Pulmonary artery endothelial cell (primary cell): ENCODE measurements at places on chromosomes 5 and 9.

GRCh38 chr5:127549551-127549950 lies 32.1 kb downstream of the PRRC1 start:
- no peak for DNase-seq

DNA sequence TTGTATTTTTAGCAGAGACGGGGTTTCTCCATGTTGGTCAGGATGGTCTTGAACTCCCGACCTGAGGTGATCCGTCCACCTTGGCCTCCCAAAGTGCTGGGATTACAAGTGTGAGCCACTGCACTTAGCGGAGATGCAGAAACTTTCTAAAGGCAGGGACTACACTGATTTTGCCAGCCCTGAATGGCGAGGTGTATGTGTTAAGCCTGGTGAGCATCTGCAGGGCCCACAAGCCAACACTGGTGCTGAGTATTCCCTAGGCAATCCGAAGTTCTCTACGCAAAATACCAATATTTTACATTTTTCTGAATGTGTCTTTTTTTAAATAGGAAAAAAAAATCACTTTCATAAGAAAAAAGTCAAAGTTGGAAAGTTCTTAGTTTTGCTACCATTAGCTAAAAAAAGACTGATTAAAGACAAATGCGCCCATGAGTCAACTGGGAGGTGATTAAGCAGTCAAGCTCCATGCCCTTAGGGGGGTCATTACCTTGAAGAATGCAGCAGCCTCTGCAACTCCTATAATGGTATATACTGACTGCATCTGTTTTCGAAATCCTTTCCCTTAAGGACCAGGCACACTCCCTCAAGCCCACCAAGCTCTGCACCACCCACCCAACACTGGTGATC lies 502.8 kb downstream of the BNC2 start:
- DNase-seq: no peak

DNA sequence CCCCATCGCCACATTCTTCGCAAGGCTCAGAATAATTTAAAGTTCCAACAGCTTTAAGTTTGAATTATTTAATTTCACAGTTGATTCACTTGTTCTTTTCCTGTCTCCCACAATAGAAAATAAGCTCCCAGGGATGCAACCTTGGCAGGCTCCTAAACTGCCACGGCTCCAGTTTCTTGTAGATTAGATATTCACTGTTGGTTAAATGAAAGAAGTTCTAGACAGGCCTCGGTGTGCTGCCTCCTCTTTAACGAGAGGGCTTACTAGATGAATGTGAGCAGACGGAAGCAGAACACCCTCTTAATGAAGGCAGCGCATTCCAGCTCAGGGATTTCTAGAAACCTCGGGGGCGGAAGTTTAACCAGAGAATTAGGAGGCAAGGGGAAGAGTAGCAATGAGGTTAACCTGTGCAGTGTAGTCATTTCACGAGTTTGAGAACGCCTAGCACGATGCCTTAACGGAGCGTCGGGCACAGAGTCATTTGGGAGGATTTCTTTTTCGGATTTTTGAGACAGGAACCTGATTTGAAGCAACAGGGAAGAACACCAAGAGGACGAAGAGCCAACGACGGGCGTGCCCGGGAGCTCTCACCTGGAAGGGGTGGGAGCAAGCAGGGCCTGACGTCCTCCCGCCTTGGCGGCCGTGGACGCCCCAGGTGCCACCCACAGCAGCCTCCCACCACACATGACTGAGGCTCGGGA lies 637 bp upstream of the SMC5 start:
- DNase-seq: no peak

- DNase-seq: no peak
Observed at GRCh38 chr5:146003852-146004251, 67.5 kb downstream of the SH3RF2 start.

- no peak for DNase-seq
Observed at GRCh38 chr9:105244734-105245028, 230 bp downstream of the SLC44A1 start.

DNA sequence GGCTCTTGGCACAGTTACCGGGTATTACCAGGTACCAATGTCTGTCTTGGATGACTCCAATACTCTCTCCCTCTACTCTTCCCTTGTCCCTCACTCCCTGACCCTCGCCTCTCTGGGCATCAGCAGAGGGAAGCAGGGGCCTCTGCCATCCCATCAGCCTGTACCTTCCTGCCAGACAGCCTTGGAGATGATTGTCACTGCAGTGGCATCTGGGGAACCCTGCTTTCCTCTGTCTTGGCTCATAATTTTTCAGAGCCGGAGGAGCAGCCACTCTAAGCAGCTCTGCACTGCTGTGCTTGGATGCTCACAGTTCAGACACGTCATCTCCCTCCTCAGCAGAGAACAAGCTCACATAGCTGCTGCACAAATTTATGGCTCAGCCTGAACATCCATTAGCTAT lies 274.1 kb downstream of the SMARCA2 start:
- no peak for DNase-seq

- DNase-seq: peak; percentile 8
Observed at GRCh38 chr5:54873691-54874090, 111.7 kb downstream of the ESM1 start.

GRCh38 chr9:107751567-107752210 lies 262.1 kb upstream of the KLF4 start:
- DNase-seq: no peak

GRCh38 chr5:91797576-91797975 lies 414.5 kb upstream of the ARRDC3 start:
- DNase-seq: no peak

GRCh38 chr9:95008151-95008771 lies 281.8 kb downstream of the AOPEP start:
- DNase-seq: no peak

DNA sequence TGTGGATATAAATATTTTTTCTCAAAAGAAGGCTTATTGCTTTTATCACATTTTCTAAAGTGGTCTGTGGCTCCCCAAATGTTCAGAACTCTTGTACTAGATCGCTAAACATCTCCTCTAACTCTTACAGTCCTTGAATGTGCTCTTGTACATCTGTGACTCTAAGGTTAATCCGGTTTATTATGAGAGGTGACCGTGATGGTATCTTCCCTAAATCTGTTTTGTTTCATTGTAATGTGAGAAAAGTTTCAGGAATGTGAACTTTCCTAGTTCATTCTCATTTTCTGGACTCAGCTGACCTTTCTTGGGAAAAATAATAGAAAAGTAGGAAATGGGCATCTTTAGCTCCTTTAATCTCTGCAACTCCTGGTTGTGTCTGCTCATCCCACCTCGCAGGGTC lies 94.5 kb upstream of the CD180 start:
- no peak for DNase-seq

DNA sequence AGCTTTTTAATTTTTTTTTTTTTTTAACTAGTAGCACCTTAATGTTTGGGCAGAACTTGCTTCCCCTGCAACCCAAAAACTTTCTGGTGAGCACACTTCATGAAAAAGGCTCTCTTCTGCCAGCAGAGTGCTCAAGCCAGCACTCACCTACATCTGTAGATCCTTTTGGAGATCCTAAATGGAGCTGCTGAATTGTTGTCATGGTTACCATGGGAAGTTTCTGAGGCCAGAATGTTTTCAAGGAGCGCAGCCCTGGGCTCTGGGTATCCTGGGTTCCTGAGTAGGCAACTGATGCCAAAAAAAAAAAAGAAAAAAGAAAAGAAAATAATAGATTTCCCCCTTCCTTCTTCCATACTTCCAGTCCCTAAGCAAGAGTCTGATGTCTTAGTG lies 3.1 kb upstream of the CPEB4 start:
- no peak for DNase-seq

DNA sequence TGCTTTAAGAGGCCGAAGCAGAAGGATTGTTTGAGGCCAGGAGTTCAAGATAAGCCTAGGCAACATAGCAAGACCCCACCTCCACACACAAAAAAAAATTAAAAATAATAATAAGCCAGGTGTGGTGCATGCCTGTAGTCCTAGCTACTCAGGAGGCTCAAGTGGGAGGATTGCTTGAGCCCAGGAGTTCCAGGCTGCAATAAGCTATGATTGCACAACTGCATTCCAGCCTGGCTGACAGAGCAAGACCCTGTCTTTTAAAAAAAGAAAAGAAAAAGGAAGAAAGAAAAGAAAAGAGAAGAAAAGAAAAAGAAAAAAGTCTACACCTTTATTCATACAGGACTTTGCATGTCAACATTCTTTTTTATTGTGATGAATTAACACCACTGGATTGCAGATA lies 2125.8 kb downstream of the MAT2B start:
- no peak for DNase-seq

DNA sequence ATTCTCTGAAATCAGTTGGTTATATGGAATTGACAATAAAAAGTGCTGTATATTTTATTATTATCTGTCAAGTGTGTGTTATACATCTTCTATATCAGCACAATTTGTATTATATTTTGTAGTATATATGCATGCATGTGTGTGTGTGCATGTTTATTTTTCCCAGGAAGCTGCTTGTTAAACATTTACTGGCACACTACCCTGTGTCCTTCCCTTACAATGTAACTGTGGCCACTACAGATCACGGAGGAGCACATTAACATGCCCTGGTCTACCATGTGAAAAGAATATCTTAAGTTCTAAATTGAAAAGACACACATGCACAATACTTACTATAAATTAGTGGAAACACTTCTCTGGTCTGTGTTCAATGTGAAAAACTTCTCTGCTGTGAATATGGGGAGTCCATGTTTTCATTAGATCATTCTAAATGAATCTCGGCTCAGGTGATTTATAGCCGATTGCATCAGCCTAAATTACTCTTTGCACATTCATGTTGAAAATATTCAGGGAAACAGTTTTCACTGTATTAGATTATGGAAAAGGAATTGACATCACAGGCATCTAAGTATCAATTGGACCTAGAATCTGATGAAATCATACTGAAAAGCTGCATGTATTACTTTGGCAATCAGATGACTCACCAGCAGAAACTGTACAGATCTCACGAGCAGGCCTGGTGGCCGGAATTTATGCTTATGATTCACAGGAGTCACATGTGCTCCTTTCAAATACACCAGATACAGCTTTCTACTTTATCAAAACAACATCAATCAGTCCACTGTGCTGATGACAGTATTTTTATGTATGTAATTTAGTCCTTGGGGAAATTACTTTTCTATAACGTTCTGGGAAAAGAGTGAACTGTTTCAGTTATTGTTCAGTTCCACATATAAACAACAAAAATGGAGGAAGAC lies 39.4 kb downstream of the LURAP1L start:
- peak; percentile 96 for DNase-seq

DNA sequence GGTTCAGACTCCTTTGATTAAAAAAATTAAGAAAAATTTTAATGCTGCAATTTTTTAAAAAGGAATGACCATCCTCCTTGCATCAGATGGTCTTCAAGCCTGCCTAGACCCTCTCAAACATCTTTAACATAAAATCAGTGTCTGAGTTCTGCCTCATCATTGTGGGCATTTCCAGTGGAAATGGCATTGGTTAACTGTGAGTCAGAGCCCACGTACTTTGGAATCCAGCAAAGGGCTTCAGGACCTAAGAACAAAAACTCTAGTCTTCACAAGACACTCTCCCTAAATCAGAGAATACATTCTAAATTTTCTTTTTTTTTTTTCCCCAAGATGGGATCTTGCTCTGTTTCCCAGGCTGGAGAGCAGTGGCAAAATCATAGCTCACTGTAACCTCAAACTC lies 9.4 kb upstream of the C5orf15 start:
- DNase-seq: no peak

DNA sequence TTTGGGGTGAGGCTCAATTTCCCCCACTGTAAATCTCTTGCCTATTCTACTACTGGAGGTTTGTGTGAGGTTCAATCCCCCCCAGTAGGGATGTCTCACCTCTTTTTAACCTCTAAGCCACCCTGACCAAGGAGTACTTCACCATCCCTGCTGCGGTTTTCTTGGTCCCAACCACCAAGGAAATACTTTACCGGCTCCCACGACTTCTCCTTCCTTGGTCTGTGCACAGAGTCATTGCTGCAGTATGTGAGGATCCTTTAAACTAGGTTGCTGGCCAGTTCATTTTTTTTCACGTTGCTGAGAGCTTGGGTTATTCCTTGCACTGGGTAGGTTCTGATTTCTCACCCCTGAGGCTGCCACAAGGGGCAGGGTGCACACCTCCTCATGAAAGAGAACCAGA lies 22.5 kb upstream of the HMGCS1 start:
- DNase-seq: no peak

GRCh38 chr9:1024112-1024511 lies 26.0 kb upstream of the DMRT2 start:
- DNase-seq: no peak

- no peak for DNase-seq
Observed at GRCh38 chr5:149072791-149073190, 9.9 kb upstream of the SH3TC2 start.

- peak; percentile 15 for DNase-seq
Observed at GRCh38 chr9:134778841-134779411, 101.7 kb upstream of the FCN2 start.

DNA sequence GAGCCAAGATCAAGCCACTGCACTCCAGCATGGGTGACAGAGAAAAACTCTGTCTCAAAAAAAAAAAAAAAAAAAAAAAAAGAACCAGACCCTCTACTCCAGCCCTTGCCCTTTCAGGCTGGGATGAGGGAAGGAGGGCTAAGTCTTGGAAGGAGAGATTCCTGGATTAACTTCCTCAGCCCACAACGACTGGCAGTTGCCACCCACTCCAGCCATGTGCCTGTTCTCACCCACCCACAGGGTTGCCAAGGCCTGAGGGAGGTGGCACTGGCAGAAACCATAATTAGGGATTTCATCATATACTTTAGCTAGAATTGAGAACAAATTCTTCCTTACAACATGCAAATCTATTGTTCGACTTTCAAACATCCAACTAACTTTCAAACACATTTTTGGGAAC lies 87.8 kb upstream of the SLC30A5 start:
- DNase-seq: no peak

- DNase-seq: no peak
Observed at GRCh38 chr9:91803970-91804752, 145.9 kb downstream of the ROR2 start.

DNA sequence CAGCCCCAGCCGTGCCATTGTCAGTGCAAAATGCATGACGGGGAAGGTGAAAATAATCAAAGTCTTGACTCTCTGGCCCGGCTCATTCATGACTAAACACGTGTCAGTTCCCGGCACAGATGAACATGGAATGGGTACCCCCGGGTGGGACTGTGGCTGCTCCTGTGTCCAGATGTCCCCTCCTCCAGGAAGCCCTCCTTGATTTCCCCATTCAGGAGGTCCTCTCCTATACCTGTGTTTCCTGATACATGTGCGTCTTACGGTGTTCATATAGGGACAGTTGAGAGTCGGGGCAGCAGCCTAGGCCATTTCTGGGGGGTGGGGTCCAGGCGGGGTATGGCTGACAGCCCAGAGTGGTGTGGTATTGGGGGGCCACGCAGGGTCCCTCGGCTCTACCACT lies 19.5 kb downstream of the RXRA start:
- DNase-seq: no peak

DNA sequence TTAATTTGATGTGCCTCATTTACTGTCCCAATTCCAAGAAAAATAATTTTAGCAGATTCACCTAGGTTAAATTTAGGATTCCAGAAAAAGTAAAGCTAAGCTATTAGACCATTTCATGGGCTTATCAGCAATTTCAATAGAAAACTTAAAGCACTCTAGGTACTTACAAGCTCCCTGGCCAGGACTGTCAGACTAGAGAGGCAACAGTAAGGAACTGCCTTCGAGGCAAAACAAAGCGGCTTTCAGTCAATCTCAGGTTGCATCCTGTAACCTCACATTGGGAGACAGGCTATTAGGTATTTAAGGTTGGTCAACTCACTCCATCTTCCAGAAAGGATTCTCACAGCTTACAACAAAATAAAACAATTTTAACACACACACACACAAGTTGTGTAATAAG lies 48.7 kb upstream of the FSD1L start:
- no peak for DNase-seq

GRCh38 chr5:128121651-128122050 lies 38.1 kb downstream of the SLC12A2 start:
- DNase-seq: no peak
